ENCODE measurements at places on chromosomes 5 and 9. TPM values are rescaled to one million over a fixed set of nuclear protein-coding genes. Genes with fewer than 3 reads are reported as not detected.

NIM1K gene
- 0.07 TPM for total RNA-seq

RASEF gene
- total RNA-seq: 0.07 TPM

- DNase-seq: no peak
Measured at GRCh38 chr5:160185626-160186360, 43.5 kb upstream of the FABP6 start.

SLC6A18 gene
- not detected for total RNA-seq

ZNF454 gene
- 0.40 TPM for total RNA-seq

- no peak for DNase-seq
Measured at GRCh38 chr9:13377171-13377925, 97.9 kb upstream of the MPDZ start.

DNA sequence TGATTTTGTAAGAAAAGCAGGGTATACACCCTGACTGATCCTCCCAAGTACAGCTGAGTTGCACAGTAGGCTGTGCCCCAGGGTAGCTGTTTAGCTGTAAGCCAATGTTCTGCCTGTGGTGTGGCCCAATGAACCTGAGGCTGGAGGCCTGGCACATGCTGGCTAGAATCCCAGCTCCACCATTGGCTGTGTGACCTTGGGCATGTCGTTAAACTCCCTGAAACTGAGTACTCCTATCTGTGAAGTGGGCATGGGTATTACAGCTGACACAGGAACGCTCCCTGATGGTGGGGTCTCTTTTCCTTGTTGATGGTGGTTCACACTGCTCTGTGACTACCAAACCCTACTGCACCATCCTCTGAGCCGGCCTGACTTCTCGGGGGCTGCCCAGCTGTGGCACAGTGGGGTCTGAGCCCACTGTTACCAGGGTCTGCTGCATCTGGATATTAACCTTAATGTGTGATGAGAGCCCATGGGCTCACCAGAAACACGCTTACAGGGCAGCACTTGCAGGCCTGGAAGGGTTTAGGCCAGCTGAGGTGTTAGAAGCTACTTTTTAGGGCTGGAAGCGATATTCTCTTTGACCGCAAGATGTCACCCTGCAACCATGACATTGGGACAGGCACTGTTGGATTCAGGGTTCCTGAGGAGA, 7.0 kb upstream of the GADD45G start:
- DNase-seq: no peak

FOXD4L5 gene
- total RNA-seq: 0.11 TPM

- no peak for DNase-seq
Measured at GRCh38 chr9:131891598-131891997, 151.7 kb upstream of the RAPGEF1 start.

DNA sequence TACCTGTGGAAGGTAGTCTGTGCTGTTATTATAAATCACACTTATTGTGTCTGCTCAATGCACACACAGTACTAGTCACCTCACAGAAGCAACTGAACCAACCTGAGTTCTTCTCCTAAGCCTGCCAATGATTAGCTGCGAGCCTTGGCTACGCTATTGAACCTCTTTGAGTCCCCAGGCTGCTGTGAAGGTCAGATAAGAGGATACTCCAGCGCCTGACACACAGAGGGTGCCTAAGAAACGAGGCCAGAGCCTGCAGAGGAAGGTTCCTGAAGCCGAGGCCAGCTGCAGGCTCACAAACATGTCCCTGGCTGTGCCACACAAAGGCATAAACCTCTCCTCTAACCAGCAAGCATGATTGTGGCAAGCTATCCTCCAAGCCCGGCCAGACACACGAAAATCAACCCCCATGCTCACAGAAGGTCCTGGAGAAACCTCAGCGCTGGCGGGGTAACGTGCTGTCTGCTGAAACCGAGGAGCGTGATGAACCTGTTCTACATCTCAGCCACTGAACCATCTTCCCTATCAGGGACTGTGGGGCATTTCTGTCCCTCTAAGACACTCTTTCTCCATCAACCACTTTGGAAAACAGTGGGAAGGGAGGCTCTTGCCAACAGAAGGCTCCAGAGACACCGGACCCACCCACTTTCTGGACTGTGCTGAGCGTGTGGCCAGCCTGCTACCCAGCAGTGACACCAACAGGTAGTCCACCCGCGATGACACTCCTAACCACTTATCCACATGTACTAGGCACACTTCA, 53.2 kb upstream of the SLC25A51 start:
- DNase-seq: no peak

GRCh38 chr5:125049721-125050702, 303.6 kb upstream of the ZNF608 start:
- no peak for DNase-seq

GRCh38 chr5:36704131-36704530, 97.7 kb downstream of the SLC1A3 start:
- no peak for DNase-seq

- no peak for DNase-seq
Measured at GRCh38 chr9:87620731-87621322, 105.1 kb upstream of the CTSL start.

CDK7 gene
- total RNA-seq: 77.6 TPM

CNTFR gene
- not detected for total RNA-seq

LIX1 gene
- total RNA-seq: not detected

PKD2L2 gene
- not detected for total RNA-seq

DNA sequence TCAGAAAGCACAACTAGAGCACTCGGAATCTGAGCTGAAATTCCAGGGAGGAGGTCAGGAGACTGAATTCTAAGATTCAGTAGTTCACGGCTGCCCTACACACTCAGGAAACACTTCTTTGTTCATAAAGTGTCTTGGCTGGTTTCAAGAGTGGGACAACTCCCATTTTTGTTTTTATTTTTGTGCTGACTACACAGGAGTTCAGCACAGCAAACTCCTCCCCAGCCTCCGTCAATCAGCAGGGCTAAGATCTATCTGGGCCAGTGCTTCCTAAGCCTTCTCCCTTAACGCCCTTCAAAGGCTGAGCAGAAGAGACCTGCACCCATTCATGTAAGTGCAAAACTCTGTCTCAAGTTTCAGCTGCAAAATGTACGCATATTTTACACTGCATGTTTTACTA, 250.1 kb downstream of the CRB2 start:
- DNase-seq: no peak

GRCh38 chr5:181005791-181006190, 17.1 kb downstream of the BTNL3 start:
- no peak for DNase-seq

- no peak for DNase-seq
Measured at GRCh38 chr5:152116934-152117333, 192.3 kb upstream of the GLRA1 start.

ROPN1L gene
- total RNA-seq: 0.42 TPM

GRCh38 chr5:55294935-55295334, 12.6 kb downstream of the DHX29 start:
- no peak for DNase-seq

DNA sequence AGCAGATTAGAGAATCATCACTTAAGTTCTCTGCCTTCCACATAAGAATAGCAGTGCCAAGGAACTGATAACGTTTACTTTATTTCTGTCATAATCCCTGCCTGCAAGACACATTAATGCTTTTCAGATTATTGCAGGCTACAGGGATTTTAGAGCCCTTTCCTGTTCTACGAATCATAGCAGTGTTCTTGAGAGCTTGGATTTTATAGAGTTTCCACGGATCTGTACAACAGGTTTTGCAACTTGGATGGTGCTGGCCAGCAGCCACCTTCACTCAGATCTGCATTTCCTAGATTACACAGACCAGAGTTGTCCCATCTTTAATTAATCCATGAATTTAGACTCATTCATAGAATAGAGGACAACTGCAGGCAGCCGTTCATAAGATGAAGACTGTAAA, 38.1 kb downstream of the SLC12A2 start:
- DNase-seq: no peak

- no peak for DNase-seq
Measured at GRCh38 chr9:133142684-133143622, 20.8 kb downstream of the GBGT1 start.

- no peak for DNase-seq
Measured at GRCh38 chr5:159566832-159567231, 236.5 kb upstream of the IL12B start.

SCGB3A1 gene
- total RNA-seq: not detected

GRCh38 chr5:135236908-135237747, 161.9 kb downstream of the MACROH2A1 start:
- no peak for DNase-seq

DNA sequence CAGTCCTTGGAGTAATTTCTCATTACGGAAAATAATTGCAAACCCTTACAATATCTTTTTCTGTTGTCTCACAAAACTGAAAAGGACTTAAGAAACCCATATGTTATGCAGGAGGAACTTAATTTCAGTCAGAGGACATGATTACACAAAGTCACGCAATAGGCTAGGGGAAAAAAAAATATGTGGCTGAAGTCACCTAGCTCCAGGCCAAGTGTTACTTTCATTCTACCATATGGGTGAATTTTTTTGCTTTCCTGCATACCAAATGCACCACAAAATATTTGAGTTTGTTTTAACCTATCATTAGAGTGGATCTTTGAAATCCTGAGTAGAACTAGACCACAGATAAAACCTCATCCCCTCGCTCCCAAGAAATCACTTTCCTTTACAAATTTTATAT, 523.5 kb downstream of the CAAP1 start:
- no peak for DNase-seq

DNA sequence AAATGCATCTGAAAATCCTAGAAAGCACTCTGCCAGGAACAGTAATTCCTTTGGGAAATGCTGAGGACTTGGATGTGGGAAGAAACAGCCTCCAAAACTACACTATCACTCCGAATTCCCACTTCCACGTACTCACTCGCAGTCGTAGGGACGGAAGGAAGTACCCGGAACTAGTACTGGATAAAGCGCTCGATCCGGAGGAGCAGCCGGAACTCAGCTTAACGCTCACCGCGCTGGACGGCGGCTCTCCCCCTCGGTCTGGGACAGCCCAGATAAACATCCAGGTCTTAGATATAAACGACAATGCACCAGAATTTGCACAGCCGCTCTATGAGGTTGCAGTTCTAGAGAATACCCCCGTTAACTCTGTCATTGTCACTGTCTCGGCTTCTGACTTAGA, 786 bp downstream of the PCDHB3 start:
- DNase-seq: no peak

DNA sequence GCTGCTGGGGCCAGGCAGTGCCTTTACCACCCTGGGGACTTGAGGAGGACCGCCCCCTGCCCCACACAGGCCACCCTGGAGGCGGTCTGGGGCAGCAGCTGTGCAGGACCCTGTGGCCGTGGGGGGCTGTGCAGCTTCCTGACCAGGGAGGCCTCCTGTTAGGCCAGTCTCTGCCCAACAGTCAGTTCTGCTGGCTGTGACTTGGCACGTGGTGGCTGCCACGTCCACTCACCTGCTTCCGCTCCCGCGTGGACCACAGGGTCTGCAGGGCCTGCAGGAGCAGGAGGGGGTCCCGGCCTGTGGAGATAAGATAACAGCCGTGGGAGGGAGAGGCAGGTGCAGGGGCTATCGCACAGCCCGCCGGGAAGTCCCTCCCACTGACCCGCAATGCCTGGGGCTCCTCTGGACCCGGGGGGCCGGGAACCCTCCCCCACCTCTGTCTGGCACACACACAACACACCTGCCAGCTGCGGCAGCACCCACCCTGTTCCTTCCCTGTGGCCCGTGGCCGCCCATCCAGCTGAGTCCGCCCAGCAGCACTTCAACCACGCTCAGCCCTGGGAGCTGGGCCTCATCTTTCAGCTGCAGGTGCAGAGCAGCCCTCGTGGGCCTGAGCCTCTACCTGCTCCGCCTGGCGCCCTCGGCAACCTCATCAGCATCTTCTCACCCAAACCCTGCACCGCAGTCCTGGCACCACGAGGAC, 39.7 kb downstream of the EXD3 start:
- no peak for DNase-seq

FYB1 gene
- not detected for total RNA-seq

GRCh38 chr5:113115061-113115460, 138.5 kb downstream of the DCP2 start:
- no peak for DNase-seq

GRCh38 chr9:135706288-135706687, 4.3 kb downstream of the KCNT1 start:
- DNase-seq: no peak

GRCh38 chr9:78745331-78745730, 448.4 kb downstream of the PSAT1 start:
- no peak for DNase-seq

C5orf63 gene
- total RNA-seq: 1.7 TPM

GRCh38 chr5:118561971-118562370, 426.4 kb downstream of the DTWD2 start:
- DNase-seq: no peak

HK3 gene
- 0.04 TPM for total RNA-seq

ELAVL2 gene
- 0.07 TPM for total RNA-seq

- no peak for DNase-seq
Measured at GRCh38 chr5:20654746-20655145, 666.7 kb upstream of the CDH18 start.

- DNase-seq: no peak
Measured at GRCh38 chr9:90834828-90835595, 33.4 kb downstream of the SYK start.

GRCh38 chr5:122951658-122952057, 84.9 kb downstream of the PPIC start:
- no peak for DNase-seq

PCDHA13 gene
- total RNA-seq: under 0.01 TPM

PCA3 gene
- total RNA-seq: 1.2 TPM

GRCh38 chr5:109986726-109987125, 297.0 kb downstream of the MAN2A1 start:
- no peak for DNase-seq

IRX4 gene
- not detected for total RNA-seq

- no peak for DNase-seq
Measured at GRCh38 chr5:146103594-146103993, 1.8 kb downstream of the PLAC8L1 start.

ISCA1 gene
- 22.5 TPM for total RNA-seq

DNA sequence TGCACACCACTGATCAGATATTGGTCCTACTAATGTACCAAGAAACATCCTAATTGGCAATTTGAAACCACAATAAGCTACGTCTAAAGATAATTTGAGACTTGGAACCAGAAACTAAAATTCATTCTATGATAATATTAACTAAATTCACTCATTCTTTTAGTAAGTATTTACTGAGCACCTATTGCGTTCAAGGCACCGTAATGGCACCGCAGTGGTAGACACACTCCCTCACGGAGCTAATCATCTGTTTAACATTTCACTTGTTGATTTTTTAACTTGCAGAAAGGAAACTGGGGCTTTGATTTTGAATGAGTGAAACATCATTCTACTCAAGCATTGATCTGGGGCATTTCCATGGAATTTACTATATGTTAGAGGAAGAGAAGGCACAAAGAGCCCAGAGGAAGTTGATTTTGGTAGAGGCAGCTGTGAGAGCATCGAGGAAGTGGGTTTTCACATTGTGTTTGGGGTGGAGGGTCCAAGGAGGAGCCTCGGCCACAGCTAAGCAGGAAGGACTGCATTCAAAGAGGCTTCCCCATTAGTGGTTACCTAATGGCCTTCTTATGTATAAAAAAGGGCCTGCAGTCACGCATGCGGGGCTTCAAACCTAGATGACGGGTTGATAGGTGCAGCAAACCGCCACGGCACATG, 7.1 kb downstream of the RAPGEF1 start:
- DNase-seq: no peak

GRCh38 chr9:136858844-136859757, 7.0 kb downstream of the MAMDC4 start:
- DNase-seq: no peak

- no peak for DNase-seq
Measured at GRCh38 chr9:37575921-37576721, at the start of gene FBXO10. FBXO10 (minus strand) TSS chr9:37576380; CDS start chr9:37541768, 34,612 bp downstream.
